ENCODE measurements at places on chromosomes 5 and 9.
A peak's percentile ranks its signal among the peaks of the same experiment; 100 is the strongest.

GRCh38 chr5:136166909-136167308 is 26.1 kb downstream of the SMIM32 start:
- DNase-seq: peak; percentile 7

GRCh38 chr9:85600675-85601263 is 141.0 kb downstream of the AGTPBP1 start:
- no peak for DNase-seq

GRCh38 chr5:135240781-135241360 is 158.2 kb downstream of the MACROH2A1 start:
- no peak for DNase-seq

DNA sequence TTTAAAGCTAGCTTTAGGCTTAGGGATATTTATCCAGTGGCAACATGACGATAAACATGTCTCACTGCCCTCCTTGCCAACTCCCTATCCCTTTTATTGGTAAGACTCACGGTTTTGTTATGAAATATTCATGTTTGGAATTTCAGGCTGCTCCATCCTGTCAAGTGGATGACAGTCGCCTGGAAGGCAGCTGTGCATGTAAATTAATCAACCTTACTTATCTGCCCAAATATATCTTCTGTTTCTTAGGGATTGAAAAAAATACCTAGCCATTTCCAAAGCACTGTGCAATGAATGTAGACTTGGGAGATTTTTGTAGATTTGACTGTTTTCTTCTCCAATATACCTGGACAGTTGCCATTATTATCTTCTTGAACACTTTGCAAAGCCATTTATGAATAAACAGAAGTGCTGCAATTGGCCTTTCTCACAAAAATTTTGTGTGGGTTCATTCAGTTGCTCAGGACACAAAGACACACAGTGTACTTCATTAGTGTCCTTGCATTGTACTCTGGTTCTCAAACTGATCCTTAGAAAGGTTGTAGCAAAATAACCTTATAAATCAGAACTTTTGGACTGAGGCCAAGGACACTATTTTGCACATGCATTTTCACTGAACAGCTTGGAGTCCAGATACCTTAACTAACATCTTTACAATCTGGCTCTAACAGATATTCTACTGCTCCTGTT is 889.4 kb upstream of the SEMA6A start:
- no peak for DNase-seq

DNA sequence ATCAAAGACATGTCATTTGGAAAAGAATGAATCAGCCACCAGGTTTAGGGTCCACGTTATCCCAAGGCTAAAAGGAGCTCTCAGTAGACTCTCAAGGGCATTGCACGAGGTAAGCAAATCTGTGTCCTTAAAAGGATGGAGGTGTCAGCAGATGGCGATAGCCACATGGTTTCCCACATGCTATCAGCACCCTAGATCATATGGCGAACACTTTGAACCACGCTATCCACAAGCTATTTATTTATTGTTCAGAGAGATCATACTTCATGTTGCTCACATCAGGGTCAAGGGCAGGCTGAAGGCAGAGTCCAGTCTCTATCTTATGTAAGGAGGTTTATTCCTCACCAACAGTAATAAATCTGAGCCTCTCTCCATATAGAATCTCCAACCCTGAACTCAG is 43.7 kb downstream of the CDH6 start:
- no peak for DNase-seq

DNA sequence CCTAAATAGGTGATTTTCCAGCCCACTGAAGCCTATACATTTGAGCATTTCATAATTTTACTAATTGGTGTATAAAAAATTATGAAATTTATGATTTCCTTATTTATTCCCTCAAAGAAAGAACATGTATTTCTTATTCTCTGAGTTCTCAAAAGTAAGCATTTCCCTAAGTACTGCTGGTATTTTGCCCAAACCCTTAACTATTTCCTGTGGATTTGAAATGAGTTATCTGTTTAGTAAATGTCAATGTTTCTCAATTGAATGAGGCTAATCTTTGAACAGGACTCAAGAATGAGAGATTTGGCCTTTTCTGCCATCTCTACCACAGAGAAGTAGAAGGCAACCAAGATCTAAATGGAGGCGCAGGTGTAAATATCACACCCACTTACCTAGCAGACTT is 751.7 kb downstream of the TLE1 start:
- DNase-seq: no peak

DNA sequence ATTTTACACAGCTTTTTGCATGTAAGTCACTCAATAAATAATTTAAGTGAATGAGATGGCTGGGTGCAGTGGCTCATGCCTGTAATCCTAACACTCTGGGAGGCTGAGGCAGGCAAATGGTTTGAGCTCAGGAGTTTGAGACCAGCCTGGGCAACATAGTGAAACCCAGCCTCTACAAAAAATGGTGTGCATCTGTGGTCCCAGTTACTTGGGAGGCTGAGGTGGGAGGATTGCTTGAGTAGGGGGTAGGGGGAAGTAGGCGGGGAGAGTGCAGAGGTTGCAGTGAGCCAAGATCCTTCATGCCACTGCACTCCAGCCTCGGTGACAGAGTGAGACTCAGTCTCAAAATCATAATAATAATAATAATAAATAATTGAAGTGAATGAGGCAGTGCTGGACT is 10.2 kb downstream of the KLF9 start:
- DNase-seq: no peak

DNA sequence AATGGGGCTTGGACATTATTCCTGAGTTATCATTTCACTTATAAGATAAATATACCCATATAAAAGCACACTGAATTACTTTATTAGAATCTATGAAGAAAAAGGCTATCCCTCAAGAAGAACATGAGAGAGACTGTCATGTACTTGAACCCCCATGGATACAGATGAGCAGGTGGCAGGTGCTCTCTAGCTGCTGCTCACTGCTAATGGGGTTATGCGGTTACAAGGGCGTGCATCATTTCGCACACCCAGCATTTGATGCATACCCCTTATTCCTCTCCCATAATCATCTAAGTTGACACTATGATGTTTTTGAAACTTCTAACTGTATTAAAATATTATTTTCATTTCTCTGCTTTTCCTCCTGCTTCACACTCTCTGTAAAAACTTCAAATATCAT is 16.4 kb downstream of the ITK start:
- DNase-seq: no peak

- DNase-seq: no peak
Observed at GRCh38 chr5:36417668-36418067, 116.0 kb upstream of the RANBP3L start.

- DNase-seq: no peak
Observed at GRCh38 chr5:174425271-174425963, 299.0 kb upstream of the MSX2 start.

GRCh38 chr5:8714198-8714597 is 831.7 kb downstream of the SEMA5A start:
- no peak for DNase-seq

DNA sequence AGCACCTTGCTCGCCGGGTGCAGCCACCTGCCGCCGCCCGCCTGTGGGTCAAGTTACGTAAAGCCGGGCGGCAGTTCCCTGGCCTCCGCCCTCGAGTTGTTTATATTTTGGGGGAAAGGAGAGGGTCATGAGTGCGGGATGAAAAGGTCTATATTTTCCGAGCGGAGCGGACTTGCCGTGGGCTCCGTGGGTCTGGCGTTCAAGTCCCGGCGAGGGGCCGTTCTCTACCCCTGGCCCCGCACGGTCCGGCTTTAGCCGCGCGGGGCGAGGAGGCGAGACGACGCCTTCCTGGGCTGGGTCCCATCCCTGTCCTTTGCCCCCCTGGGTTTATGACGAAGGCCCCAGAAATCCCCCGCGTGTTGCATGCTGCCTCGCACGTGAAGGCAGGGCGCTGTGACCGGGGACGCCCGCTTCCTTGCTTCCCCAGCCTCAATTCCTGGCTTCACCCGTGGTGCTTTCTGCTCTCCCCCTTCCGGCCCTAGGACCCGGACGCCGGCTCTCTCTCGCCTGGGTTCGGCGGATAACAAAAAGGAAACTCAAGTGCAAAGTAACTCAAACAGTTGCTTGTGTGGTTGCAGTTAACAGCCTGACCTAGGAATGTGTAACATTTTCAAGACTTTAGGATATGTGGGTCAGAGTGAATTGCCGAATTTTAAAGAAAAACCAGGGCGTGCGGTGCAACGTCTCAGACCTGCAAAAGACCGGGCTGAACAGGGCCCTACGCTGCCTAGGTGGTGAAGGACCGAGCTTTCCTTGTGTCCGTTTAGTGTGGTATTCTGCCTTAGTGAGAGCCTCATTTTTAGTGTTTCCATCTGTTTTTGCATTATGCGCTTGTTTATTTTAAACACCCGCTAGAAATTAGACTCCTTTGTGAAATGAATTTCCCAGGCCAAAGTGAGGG is 810 bp downstream of the VPS13A start:
- peak; percentile 75 for DNase-seq

- DNase-seq: no peak
Observed at GRCh38 chr9:101691657-101692056, 46.8 kb downstream of the GRIN3A start.

GRCh38 chr5:78647838-78648358 is 674 bp downstream of the LHFPL2 start:
- no peak for DNase-seq

DNA sequence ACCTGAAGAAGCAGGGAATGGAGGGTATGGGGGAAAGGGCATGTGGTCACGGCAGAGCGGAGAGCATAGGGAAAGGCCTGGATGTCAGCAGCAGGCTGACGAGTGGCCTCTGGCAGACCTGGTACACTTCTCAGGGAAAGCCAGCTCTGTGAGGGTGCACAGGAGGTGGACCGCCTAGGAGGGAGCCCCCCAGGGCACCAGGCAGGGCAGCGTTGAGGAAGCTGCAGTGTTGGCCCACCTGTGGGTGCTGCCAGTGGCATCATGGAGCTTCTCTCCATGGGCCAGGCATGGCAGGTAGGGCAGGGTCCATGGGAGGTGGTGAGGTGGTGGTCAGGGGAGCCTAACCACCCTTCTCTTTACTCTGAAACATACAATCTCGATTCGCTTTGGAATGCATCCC is 143.0 kb upstream of the PITX1 start:
- DNase-seq: no peak

Data from naive B cell (primary cell).